Daoy (cell line): ENCODE measurements at places on chromosomes 1 and 21. TPM values are rescaled to one million over a fixed set of nuclear protein-coding genes. Genes with fewer than 3 reads are reported as not detected.

DNA sequence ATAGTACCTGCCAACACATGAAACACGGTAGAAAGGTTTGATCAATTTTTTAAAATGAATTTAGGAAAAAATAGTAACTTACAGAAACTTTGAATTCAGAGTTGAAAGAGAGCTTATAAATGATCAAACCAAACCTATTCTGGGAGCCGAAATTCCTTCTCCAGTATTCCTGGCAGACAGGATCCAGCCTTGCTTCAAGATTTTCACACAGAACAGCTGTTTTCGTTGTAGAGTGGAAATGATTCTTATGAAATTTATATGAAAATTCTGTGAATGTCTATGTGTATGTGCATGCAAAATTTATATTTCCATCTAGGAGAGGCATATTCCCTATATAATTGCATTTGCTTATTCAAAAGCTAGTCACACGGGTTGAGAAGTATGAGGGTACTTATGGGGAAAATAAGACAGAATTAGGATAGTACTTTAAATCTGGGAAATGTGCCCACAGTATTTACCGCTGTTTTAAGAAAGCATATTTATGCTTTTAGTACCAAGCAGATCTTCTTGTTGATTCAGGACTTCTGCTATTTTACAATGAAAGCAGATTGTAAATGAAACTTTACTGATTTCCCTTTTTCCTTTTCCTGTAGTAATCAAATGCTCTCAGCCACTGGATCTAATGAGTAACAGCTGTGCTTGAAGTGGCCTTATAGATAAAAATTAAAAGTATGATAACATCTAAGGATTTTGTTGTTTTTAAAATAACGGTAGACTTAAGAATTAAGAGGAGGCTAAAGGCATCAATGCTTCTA, 30.4 kb downstream of the PRRX1 start:
- DNase-seq, result no peak

GRCh38 chr1:110502402-110503151, 16.4 kb downstream of the KCNA10 start:
- DNase-seq, result no peak

GRCh38 chr21:32658524-32658923, 46.3 kb upstream of the CFAP298 start:
- DNase-seq, result no peak

DNA sequence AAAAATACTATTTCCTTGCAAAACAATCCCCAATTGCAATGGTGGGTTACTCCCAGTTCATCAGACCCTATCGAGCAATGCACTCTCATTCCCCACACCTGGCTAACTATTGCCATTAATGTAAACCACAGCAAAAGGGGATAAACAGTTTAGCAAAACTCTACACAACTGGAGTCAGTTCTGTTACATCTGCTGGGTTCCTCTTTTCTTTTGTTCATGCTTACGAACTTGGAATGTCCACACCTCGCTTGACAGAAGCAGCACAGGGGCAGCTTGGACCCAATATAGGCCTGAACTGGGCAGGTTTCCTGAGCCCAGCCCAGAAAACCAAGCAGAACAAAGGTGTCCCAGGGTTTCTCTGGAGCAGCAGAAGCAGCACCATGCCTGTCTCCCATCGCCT, 57.4 kb downstream of the ADSS2 start:
- no peak for DNase-seq

DNA sequence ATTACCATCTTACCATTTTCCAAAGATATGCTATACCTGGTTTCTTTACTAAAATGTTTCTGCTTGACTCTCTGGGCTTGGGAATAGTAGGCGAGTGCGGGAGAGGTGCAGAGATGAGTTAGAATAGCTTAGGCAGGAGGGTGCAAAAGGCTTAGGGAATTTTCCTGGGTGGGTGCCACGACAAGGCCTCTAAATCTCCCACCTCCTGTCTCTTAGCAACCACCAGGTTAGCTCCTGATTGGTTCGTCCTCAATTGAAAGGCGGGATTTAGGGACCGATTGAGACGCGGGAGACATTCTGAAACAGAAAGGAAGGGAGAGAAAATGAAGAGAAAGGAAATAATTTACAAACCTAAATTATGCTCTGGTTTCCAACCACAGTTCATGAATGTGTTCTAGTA, 3.1 kb downstream of the ACKR1 start:
- no peak for DNase-seq

Gene TSHB
- not detected in 2 replicates for total RNA-seq

Gene FMO1
- total RNA-seq, result not detected in 2 replicates

DNA sequence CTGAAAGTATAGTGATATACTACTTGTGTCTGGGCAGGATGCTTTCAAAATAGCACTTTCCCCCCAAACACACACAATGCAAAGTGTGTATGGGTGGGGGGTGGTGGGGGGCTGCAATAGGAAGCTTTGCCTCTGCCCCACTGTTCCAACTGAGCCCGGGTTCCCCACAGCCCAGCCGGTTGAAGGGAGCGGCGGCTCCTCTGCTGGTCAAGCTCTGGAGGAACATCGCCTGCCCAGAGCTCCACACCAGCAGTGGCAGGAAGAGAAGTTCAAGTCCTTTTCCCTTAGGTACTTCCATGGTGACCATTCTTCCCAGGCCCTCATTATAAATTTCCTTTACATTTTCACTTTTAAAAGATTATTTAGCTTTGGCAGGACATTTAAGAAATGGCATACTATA, 74.9 kb downstream of the CAPZB start:
- no peak for DNase-seq

Gene PRRX1
- 2.7 and 4.1 TPM in 2 replicates for total RNA-seq

GRCh38 chr21:24280596-24280995, 1326.7 kb downstream of the MRPL39 start:
- no peak for DNase-seq

Gene FMO2
- total RNA-seq, result not detected in 2 replicates

- DNase-seq, result no peak
These were observed 444.1 kb downstream of the PLPP3 start for GRCh38 chr1:56135069-56135863.

GRCh38 chr1:172719694-172720138, 60.8 kb downstream of the FASLG start:
- DNase-seq, result peak; percentile 35

Gene KPRP
- not detected in 2 replicates for total RNA-seq

DNA sequence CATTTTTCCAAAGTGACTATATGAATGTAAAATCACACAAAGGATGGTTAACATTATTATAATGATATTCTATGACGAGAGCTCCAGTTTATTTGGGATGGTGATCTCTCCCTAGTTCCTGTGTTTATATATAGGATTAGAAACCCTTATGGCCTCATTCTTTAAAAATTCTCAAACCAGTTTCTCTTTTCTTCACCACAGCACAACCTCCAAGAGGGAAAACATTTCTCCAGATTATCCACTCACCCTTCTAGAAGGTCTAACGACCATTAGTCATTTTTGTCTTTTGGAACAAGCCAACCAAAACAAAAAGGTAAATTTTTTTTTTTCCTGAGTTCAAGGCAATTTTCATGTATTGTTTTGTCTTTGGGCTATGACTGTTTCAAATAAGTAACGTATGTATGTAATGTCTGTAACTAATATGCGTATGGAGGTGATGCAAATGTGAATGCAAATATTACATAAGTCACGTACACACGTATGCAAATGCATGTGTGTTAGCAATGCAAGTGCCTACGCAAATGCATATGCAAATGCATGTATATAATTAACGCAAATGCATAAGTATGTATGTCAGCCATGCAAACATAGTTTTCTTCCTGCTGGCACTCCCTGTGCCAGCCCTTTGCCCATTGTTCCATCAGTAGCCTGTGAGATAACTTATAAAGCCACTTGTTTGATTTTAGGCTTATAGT, 72.5 kb upstream of the MORC3 start:
- DNase-seq, result peak; percentile 21

Gene ARID1A
- total RNA-seq, result 12.4 and 12.6 TPM in 2 replicates

- no peak for DNase-seq
These were observed 644 bp upstream of the PBXIP1 start for GRCh38 chr1:154956544-154956941.

DNA sequence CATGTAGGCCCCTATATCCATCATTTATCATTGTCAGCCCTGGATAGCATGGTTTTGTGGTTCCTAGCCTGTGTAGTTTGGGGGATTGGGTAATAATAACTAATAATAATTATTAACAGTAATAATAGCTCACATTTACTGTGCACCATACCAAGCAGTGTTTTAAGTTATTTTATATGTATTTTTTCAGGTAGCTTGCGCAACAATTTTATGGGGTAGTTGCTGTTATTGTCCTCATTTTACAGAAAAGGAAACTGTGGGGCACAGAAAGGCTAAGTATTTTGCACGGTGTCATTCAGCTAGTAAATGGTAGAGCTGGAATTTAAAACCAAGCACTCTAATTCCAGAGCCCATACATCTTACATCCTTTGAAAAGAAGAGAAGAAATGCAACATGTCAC, 179.8 kb downstream of the HS2ST1 start:
- no peak for DNase-seq

Gene FUBP1
- total RNA-seq, result 96.9 and 104 TPM in 2 replicates
